CD8-positive, alpha-beta T cell (primary cell): ENCODE measurements at places on chromosomes 7 and 10. TPM values are rescaled to one million over a fixed set of nuclear protein-coding genes. Genes with fewer than 3 reads are reported as not detected.

Gene TRIM73
- 21.8 TPM for total RNA-seq

- no peak for DNase-seq
Observed at GRCh38 chr10:3452683-3453361, 280.2 kb upstream of the PITRM1 start.

DNA sequence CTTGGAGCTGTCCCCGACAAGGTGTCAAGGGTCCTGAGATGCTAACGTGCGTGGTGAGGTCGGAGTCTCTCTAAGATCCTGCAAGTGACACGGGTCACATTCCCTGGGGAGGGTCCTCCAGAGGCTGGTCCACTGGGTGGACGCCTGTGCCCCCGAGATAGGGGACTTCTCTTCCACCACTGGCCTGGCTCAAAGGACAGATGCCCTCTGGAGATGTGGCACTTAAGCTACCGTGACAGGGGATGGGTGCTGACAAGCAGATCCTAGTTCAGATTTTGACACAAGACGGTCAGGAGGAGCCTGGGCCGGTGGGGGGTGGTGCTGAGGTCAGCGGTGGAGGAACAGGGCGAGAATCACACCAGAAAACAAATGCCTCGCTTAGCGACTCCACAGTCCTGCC lies 178.0 kb downstream of the ADARB2 start:
- DNase-seq, result no peak

GRCh38 chr10:19098803-19099202 lies 50.2 kb downstream of the MALRD1 start:
- DNase-seq, result no peak

DNA sequence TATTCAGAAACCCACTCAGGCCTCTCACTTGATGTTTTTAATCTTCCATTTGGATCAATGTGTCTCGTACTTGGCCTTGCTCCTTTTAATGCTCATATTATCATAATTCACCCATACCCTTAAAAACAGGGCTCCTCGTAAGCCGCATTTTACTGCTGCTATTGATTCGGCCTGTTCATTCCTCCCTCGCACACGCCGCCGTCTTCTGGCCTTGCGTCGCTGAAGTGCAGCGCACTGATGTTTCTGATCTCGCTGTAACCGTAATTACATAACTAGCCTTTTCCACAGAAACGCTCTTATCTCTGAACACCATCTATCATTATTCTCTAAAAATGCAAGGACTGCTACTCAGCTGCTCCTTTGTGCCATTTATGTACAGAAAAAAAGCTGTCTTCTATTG lies 544.5 kb upstream of the FOXK1 start:
- DNase-seq, result no peak

DNA sequence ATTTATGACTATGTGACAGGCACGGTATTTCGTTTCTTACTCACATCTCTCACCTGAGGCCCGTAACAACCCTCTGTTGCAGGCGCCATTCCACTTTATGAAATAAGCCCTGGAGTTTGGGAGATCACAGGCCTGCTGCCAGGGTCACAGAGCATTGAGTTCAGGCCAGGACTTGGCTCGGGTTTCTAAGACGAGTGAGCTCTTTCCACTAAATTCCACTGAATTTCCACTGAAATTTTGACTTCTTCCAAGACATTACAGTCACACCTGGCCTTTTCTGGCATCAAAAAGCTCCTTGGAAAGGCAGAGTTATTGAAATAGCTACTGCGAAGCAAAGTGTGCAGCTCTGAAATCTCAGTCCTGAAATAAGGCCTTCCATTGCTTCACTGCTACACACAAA lies 282.8 kb upstream of the MGMT start:
- DNase-seq, result no peak
